ENCODE measurements at places on chromosomes 7 and 10.

GRCh38 chr10:75607576-75607975, 176.2 kb downstream of the LRMDA start:
- no peak for DNase-seq

DNA sequence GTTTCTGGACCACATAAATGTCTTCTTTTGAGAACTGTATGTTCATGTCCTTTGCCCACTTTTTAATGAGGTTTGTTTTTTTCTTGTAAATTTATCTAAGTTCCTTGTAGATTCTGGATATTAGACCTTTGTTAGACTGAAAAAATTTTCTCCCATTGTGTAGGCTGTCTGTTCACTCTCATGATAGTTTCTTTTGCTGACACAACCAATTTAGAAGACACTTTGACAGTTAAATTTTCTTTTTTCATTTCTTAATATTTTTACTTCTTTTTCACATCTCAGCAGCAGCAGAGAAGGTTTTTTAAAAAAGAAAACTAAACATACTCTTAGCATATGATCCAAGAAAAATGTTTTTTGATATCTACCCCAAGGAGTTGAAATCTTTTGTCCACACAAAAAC, 61.8 kb downstream of the RNF32 start:
- DNase-seq, result no peak

DNA sequence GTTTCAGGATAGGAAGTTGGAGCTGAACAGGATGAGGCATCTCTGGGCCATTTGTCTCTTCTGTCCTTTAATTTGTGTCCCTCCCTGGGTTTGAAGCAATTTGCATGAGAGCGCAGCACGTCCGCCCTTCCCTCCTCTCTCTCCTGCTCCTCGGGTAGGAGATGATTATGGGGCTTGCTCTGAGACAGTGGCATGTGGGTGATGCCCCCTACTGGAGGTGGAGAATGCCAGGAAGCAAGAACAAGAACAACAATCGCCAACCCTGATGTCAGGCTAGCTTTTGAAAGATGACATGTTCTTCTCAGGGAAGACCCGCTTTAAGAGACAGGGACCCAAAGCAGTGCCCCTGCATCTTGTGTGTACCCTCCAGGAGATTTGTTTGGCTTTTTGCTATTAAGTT, 63.9 kb upstream of the LOXL4 start:
- DNase-seq, result peak; percentile 22

GRCh38 chr7:50783801-50784507, 1.3 kb upstream of the GRB10 start:
- DNase-seq, result no peak

GRCh38 chr10:77837248-77837924, 89.2 kb downstream of the DLG5 start:
- peak; percentile 76 for DNase-seq

GRCh38 chr7:69518705-69519077, 79.6 kb upstream of the AUTS2 start:
- DNase-seq, result no peak

- DNase-seq, result no peak
These were observed 1.2 kb downstream of the HIPK2 start for GRCh38 chr7:139776486-139777132.

DNA sequence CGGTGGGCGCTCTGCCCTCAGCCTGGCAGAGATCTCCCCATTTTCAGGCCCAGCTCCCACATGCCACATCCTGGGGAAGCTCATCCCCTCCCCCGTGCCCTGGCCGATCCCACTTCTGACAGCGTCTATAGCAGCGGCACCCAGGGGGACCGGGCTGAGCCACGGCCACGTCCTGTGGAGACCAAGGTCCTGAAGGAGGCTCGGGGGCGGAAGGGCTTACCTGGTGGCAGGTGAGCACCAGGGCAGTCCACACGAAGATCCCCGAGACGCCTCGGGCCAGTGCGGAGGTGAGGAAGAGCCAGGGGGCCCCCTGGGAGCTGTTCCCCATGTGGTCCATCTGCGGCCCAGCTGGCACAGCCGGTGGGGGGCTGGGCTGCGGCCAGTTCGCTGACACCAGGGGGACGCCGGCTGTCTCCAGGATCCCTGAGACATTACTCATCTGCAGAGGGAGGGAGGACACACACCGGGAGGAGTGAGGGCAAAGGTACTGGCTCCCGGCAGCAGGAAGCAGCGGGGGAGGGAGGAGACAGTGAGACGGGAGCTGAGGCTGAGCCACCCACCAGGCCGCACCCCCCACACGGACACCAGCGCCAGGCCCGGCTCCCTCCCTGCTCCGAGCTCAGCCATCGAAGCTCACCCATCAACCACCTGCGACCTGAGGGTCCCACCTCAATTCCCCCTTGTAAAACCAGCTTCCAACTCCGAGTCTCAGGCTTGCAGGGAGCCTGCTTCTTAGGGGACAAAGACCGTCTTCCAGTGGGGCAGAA, 776 bp downstream of the TMEM184A start:
- no peak for DNase-seq

Data from posterior cingulate gyrus (tissue), 11 donors.